ENCODE measurements at places on chromosomes 7 and 10.

DNA sequence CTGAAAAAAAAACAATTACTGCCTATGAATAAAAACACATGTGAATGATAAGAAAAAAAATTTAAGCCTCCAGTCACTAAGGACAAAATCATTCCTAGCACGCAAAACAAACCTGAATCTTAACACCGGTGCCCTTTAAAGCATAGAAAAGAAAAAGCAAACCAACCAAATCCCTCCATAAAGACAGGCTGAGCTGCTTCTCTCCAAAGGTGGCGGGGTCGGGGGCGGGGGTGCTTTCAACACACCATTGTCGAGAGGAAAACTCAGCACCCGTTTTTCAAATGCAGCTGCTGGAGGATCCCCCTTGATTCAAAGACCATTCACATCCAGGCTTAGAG lies 1.4 kb downstream of the ST8SIA6 start:
- H3K4me3 ChIP-seq, result peak overlapping the region; percentile 70

- peak overlapping the region; percentile 34 for H3K27ac ChIP-seq
- no peak overlapping the region for H3K4me3 ChIP-seq
- DNase-seq, result no peak
- H3K4me1 ChIP-seq, result peaks cover 14% of the 10 kb centered on the region
Measured at GRCh38 chr7:158802535-158803366, 26.6 kb downstream of the ESYT2 start.

- no peaks in the 10 kb centered on the region for H3K27me3 ChIP-seq
- H3K36me3 ChIP-seq, result no peaks in the 10 kb centered on the region
- no peak for DNase-seq
- no peaks in the 10 kb centered on the region for H3K4me1 ChIP-seq
- no peak overlapping the region for H3K27ac ChIP-seq
Measured at GRCh38 chr10:79898597-79899325, 50.1 kb downstream of the SFTPD start.

- no peak for DNase-seq
- peaks cover 80% of the 10 kb centered on the region for H3K36me3 ChIP-seq
Measured at GRCh38 chr10:283140-283479, 147.9 kb downstream of the ZMYND11 start.

DNA sequence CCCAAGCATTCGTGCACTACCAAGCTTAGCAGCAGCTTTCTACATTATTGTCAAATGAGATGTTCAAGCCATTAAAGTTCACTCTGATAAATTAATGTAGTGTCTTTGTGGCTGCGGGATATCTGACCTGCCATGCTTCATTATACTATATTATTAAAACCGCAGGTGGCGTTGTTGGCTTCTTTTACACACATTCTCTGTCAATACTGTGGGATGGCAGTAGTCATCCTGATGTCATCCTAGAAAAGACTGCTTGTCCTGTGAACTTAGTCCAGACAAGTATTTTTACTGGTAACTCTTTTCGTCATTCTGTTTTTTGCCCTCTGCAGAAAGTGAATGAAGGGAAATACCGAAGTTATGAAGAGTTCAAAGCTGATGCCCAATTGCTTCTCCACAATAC lies 103.9 kb downstream of the ZMYND11 start:
- H3K27ac ChIP-seq, result no peak overlapping the region
- H3K27me3 ChIP-seq, result no peaks in the 10 kb centered on the region
- H3K4me3 ChIP-seq, result no peak overlapping the region
- DNase-seq, result no peak

DNA sequence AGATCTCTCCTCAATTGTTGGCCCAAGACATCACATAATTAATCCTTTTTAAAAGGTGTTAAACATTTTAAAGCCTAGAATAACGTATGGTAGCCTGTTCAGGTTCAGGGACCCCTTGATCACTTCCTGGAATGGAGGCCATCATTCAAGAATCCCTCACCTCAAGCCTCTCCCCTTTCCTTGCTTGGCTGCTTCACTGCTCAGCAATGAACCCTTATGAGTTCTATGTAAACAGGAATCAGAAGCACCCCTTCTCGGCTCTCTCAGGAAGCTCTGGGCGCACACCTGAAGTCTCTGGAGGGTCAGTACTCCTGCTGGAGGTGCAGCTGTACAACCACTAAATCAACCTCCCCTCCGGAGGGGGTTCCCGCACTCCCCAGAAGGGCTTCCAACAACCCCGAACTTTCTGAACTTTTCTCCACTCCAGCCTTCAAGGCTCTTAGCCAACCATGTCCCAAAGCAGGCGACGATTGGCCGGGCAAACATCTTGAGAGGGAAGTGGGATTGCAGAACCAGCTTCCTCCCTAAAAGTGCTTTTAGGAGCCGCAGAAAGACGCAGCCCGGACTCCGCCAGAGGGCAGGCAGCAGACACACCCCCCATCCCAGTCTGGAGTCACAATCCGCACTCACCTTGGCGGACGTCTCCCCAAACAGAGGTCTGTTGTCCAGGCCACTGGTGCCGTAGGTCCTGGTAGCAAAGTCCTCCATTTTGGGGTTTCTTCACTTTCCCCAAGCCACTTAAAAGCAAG lies 562 bp downstream of the TMEM243 start:
- H3K27ac ChIP-seq, result peak overlapping the region; percentile 90
- H3K4me1 ChIP-seq, result peaks cover 2% of the 10 kb centered on the region
- H3K4me3 ChIP-seq, result peak overlapping the region; percentile 95
- peak; percentile 80 for DNase-seq

DNA sequence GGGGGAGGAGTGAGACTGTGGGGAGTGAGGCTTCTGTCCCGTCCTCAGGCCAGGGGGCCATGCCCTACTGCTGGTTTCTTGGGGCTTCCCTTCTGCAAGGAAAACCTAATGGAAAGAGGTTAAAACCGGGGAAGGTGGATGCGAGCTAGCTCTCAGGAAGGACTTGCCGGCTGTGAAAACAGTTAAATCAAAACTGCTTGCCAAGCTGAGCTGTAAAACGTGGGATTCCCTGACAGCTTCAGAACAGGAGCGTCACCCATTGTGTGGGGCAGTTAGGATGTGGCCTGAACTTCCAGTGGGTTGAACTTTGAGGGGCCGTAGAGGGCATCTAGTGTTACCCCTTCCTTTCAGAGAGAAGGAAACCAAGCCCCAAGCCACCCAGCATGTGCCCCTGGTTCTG lies 13.1 kb downstream of the TSPAN15 start:
- no peaks in the 10 kb centered on the region for H3K27me3 ChIP-seq
- H3K4me3 ChIP-seq, result no peak overlapping the region
- no peak for DNase-seq
- H3K4me1 ChIP-seq, result no peaks in the 10 kb centered on the region
- peak overlapping the region; percentile 29 for H3K27ac ChIP-seq

DNA sequence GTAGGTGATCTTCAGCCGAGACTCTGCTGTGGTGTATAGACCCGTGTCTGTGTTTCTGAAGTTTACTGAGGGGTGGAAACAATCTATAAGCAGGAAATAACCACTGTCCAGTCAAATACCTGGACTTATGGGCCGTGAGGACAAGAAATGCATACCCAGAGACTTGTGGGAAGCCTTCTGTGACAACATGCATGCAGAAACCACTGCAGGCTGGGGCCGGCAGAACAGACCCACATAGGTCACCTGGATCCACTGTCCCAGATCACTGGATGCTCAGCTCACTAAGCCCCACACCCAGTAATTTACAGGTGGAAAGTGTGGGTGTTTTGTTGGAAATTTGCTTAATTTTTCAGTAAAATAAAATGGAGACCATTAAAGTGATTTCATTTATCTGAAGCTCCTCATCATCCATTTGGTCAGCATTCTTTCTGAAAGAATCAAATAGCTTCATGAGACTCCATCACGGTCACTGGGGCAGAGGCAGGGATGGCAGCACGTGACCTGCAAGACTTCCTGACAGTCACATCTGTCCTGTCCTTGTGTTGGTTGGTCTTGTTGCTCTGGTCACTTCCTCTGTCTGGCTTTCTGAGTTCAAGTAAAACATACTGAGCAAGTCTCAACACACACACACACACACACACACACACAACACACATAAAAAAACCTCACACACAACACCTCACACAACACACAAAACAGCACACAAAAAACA lies 108.3 kb downstream of the TNS3 start:
- no peaks in the 10 kb centered on the region for H3K36me3 ChIP-seq
- peaks cover 35% of the 10 kb centered on the region for H3K4me1 ChIP-seq
- no peak overlapping the region for H3K4me3 ChIP-seq
- no peaks in the 10 kb centered on the region for H3K27me3 ChIP-seq

DNA sequence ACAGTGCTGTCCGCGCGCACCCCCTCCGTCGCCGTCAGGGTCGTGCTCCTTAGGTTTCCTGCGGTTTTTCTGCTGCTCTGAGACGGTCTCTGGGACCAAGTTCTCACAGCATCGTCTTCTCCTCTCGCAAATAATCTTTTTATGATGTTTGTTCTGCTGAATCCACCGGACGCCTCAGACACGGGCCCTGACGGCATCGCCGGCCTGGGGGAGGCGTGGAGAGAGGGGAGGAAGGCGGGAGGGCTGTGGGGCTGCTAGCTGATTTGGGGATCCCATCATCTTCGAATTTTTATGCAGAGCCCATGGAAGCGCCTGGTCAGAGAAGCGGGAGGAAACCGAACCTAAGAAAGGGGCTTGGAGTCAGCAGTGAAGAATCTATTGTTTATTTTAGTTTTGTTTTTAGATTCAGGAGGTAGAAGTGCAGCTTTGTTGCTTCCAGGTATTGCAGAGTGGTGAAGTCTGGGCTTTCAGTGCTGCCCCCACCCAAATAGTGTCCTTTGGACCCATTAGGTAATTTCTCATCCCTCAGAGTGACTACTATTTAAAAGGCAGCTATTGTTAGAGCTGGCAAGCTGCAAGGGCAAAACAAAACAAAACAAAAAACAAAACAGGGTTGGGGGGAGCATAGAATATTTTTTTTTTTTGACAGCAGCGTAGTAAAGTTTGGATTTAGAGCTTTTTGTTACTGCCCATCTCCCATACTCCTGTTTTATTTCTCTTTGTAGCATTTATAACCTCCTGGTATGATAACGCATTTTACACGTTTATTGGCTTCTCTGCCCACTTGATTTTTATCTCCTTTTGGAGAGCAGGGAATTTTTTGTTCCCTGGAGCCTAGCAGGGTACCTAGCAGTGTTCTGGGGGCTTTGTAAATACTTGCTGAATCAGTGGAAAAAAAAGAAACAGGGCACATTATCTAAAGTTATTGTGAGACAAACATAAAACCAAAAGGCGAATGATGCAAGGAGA lies 92.6 kb downstream of the SPAG6 start:
- peak overlapping the region; percentile 78 for H3K4me3 ChIP-seq
- H3K4me1 ChIP-seq, result peaks cover 15% of the 10 kb centered on the region
- no peaks in the 10 kb centered on the region for H3K36me3 ChIP-seq
- H3K27me3 ChIP-seq, result no peaks in the 10 kb centered on the region
- peak; percentile 67 for DNase-seq
- H3K27ac ChIP-seq, result peak overlapping the region; percentile 92

- H3K27ac ChIP-seq, result no peak overlapping the region
- H3K27me3 ChIP-seq, result no peaks in the 10 kb centered on the region
- no peak for DNase-seq
Measured at GRCh38 chr10:112173206-112173605, 10.4 kb downstream of the GPAM start.

All from ascending aorta (tissue), 2 donors.